ENCODE measurements at places on chromosomes 7 and 10.
A peak's percentile ranks its signal among the peaks of the same experiment; 100 is the strongest.

GRCh38 chr7:139094030-139094429, 15.5 kb downstream of the ZC3HAV1 start:
- DNase-seq: no peak

DNA sequence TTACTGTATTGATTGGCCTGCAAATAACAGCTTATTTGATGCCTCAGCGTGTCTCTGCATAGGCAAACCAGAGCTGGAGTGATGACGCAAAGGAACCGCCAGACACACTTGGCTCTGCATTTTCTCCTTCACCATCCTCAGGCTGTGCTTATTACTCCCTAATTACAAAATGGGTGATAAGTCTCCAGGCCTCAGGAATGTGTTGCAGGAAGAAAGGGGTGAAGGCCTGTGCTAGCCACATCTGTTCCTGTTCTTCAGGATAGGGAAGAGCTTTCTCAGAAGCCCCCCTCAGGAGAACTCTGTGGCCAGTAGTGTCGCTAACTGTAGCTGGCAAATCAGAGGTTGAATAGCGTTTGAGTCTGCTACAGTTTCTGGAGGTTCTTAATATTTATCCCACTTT, 5.1 kb downstream of the TDRD1 start:
- no peak for DNase-seq

DNA sequence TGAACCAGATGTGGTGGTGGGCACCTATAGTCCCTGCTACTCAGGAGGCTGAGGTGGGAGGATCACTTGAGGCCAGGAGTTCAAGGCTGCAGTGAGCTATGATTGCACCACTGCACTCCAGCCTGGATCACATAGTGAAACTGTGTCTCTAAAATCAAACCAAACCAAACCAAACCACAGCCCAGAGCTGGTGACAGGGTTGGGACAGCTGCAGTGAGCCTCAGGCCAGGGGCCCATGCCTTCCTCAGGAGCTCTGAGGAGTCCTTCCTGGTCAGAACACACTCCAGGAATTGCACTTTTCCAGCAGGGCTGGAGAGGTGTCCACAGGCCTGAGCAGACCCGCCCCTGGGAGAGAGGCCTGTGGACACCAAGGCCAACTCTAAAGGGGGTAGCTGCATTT, 32.5 kb upstream of the OCM2 start:
- no peak for DNase-seq

GRCh38 chr7:141950806-141951205, 4.0 kb upstream of the CLEC5A start:
- DNase-seq: no peak

- no peak for DNase-seq
Observed at GRCh38 chr10:92575961-92576360, 2.1 kb upstream of the IDE start.

DNA sequence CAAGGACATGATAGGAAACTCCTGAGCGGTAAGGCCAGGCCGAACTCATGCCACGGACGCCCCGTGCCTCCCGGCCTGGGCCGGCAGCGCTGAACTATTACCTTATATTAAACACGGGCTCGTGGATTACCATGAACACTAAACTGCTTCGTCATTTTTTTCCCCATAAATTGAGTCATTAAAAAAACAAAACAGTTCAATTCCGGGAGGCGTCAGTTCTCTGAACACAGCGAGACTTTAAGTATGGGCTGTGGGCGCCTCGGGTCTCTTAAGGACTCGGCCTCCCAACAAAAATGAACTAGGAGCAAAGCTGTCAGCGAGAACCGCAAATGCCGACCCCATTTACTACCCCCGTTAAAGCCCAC, 519 bp downstream of the PITRM1 start:
- no peak for DNase-seq

- DNase-seq: no peak
Observed at GRCh38 chr7:121994625-121995410, 121.9 kb downstream of the PTPRZ1 start.

GRCh38 chr10:78831461-78831860, 237.3 kb upstream of the ZMIZ1 start:
- DNase-seq: no peak

- DNase-seq: no peak
Observed at GRCh38 chr7:101950450-101951119, 133.2 kb downstream of the CUX1 start.

GRCh38 chr7:136847858-136848257, 20.6 kb upstream of the CHRM2 start:
- DNase-seq: no peak

- DNase-seq: no peak
Observed at GRCh38 chr10:1107679-1108078, 51.5 kb downstream of the WDR37 start.

DNA sequence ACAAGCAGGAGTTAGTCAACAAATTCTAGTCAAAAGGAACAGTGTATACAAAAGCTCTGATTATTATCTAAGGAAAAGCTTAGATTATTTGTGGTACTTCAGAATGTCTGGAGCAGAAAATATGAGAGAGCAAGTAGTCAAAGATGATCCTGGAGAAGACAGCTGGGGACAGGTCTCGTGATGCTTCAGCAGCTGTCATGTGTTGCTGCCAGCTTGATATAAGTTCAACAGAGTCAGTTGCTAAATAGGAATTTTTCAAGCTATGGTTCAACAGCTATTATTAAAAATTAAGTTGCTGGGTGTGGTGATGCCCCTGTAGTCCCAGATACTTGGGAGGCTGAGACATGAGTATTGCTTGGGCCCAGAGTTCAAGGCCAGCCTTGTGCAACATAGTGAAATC, 240.0 kb upstream of the RHOBTB1 start:
- no peak for DNase-seq

DNA sequence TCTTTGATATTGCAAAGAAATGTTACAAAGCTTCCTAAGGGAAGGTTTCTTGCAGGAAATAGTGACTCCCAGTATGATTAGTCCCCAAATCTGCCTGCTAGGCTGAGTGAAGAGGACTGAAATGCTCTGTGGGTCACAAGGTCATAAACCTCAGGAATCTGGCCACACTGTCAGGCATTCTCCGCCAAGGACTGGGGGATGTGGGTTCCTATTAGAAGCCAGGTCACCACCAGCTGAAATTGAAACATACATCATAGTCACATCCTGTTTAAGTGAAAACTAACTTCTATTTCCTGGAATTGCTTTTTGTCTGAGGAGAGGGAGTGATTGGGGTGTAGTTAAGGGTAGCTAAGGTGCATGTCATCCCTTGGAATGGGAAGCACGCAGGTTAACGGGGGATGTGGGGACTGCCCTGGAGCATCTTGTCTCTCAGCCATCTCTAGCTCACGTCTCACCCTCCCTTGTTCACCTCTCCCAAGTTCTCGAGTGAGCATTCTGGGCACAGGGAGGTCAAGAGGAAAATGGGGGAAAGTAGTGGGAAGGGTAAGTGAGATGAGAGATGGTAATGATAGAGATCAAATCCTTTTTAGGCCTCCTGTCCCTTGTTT, 12.0 kb upstream of the GSAP start:
- DNase-seq: no peak

DNA sequence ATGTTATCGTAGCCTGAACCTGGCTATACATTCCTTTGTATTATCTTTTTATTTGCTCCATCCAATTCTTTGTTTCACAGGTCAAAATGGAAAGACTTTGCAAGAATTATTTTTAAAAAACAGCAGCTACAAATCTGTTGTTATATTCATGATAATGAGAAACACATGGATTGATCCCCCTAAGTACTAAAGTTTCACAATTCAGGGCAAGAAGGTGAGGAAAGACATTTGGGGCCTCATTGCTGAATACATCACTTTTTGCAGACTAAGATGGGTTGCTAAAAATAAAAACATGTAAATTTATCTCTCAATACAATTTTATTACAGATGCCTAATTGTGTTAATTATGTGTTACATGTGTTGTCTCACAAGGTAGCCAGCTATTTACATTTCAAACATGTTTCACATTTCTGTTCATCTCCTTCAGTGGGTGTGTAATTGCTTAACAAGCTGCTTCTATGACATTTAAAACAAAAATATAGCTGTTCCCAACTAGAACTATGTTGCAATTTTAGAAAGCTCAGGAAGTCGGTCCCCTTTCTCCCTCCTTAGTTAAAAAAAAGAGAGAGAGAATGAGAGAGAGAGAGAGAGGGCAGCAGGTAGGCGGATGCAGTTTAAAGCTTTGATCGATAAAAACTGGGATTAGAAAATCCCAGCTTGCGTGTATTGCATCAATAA, 606.3 kb upstream of the FZD8 start:
- no peak for DNase-seq

GRCh38 chr7:135102372-135102771, 45.5 kb upstream of the TMEM140 start:
- DNase-seq: no peak

DNA sequence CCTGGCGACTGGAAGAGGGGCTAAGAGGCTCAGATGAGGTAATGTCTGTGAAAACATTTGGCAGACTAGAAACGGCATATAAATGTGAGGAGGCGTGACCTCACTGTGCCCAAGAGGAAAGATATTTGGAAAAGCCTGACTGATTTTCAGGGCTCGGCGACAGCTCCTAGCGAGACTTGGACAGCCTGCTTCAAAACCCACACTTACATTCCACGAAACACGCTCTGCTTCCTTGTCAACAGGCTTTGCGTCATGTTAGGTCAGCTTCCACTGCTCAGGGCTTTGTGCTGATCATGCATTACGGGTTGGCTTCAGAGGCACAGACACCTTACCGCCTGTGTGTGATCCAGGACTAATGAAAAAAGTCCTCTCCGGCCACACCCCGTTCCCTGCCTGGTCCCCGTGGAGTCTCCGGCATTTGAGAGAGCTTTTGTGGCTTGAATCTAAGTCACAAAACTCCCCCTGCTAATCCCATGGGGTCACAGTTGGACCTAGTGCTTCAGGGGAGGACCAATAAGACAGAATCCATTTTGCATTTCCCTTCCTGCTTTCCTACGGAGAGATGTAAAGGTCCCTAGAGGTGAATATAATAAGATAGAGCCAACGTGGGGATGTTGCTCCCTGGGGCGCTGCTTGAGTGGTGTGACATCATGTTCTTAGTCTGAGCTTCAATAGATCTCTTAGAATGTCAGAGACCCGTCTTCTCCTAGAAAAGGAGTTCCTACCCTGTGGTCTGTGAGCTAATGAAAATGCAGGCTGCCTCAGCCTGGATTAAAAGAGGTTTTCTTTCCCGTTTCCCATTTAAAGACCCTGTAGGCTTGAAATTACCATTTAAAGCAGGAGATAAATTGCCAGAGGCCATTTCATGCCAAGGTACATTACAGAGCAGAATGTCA, 25.5 kb downstream of the FGFBP3 start:
- DNase-seq: no peak

DNA sequence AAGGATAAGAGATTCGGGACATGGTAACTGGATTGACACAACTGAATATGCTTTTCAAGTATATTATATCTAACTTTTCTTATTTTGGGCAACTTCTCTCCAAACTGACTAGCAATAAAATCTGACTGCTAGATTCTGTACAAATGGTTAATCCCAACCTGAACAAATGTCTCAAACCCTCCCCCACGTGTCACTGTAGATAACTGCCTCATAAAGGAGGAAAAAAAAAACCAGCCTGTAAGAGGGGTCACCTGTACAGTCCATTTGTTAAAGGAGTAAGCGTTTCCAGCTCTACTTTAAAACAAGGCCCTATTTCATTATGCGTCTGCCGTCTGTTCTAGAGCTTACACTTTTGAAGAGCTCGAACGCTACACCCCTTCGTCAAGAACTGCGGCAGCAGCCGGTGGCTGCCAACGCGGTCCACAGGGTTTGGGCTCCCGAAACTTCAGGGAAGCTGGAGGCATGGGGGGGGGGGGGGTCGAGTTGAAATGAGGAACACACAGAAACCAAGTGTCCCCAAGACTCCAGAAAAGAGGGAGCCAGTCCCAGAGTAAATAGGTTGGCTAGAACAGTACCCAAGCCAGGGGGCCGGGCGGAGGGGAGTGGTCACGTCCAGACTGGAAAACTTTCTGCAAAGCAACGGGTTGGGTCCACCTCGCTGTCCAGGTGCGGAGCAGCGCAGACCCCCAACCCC, 492 bp downstream of the COG5 start:
- no peak for DNase-seq

GRCh38 chr7:136452949-136453348, 415.5 kb upstream of the CHRM2 start:
- no peak for DNase-seq

DNA sequence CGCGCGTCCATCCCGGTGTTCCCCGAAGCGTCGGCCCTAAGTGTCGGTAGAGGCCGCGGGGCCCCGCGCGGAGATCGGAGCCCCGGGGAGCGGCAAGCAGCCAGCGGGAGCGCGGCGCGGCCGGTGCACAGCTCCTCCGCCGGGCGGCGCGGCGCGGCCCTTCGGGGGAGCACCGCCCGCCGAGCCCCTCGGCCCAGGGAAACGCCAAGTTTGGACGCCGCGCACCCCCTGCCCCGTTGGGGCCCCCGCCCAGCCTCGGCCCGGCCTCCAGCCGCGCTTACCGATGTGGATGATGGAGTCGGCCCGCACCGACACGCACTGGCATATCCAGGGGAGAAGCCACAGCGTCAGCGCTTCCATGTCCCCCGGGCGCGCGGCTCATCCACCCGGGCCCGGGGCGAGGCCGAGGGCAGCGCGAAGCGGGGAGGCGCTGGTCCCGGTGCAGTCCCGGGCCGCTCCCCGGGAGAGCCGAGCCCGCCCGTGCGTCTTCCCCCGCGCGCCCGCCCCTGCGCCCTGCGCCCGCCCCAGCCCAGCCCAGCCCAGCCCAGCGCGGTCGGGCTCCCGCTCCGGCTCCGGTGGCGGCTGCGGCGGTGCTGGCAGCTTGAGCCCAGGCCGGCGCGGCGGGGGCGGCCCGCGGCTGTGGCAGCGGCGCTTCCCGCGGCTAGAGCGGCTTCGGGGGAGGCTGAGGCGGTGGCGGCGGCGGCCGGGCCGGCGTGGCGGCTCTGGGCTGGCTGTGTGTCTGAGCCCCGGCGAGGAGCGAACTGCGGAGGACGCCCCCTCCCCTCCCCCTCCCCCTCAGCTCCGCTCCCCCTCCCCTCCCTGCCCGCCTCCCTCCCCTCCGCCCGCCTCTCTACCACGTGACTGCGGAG, at the start of gene GRID1:
Gene GRID1 (minus strand): TSS at position 763 of the 869 bp plus-strand sequence.
- DNase-seq: no peak

- DNase-seq: peak; percentile 59
Observed at GRCh38 chr7:114916261-114916892, 5.5 kb upstream of the MDFIC start.

GRCh38 chr7:67484244-67484751, 487.7 kb downstream of the TYW1 start:
- no peak for DNase-seq

GRCh38 chr10:12186323-12186722, 9.4 kb downstream of the NUDT5 start:
- DNase-seq: peak; percentile 2

GRCh38 chr10:86335831-86336230, 30.8 kb downstream of the GRID1 start:
- DNase-seq: no peak

All from activated CD4-positive, alpha-beta T cell treated with anti-CD3 and anti-CD28 coated beads, Interleukin-2, amount 50 U/mL, for 24 hours (primary cell).